GM03348 (cell line): ENCODE measurements at places on chromosomes 11 and 22.
A peak's percentile ranks its signal among the peaks of the same experiment; 100 is the strongest.

- no peak for DNase-seq
Observed at GRCh38 chr11:71962428-71963038, 33.7 kb downstream of the RNF121 start.

GRCh38 chr22:28488825-28489224 is 190.8 kb downstream of the TTC28 start:
- no peak for DNase-seq

DNA sequence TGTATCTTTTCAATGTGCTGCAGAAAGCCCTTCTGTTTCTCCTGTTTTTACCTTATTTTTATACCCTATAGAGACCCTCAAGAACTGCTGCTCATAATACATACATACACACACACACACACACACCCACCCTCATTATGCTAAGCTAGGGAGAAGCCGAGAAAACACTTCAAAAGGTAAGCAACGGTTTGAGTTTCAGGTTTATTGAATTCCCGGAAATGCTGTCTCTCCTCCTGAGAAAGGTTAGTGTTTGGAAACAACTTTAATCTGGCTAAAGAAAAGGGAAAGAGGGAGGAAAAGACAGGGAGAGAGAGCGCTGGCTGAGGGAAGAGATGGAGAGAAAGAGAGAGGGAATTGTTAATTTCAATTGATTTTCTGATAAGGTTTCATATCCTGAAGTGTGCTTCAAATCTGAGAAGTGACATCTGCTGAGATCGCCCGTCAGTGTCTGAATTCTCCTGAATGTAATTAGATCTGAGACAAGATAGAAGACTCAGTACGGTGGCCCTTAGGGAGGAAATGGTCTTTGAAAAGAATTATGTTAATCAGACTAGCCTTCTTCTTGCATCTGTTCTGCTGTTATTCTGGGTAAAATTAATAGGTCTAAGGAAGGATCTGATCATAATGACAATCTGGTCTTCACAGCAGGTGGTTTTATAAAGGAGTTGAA is 169.1 kb downstream of the NXPE2 start:
- DNase-seq: no peak

GRCh38 chr11:65181569-65182257 is at the start of gene CAPN1:
Gene CAPN1, plus strand, starts transcription at chr11:65181928. Its CDS starts 774 bp downstream, at chr11:65182702.
- DNase-seq: peak; percentile 94

DNA sequence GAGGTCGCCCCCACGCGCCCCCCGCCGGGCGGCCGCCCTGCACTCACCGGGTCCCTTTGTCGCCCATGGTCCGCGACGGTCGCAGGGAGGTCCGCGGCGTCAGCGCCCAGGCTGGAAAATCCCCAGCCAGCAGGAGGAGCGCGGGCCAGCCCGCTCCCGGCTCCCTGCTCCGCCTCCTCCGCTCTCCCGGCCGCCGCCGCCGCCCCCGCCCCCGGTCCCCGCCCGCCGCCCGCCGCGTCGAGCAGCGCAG is at the start of gene ARRB1:
ARRB1 (minus strand) TSS at position 121 of the 250 bp plus-strand sequence; CDS start at position 67, 54 bp downstream.
- DNase-seq: peak; percentile 89

DNA sequence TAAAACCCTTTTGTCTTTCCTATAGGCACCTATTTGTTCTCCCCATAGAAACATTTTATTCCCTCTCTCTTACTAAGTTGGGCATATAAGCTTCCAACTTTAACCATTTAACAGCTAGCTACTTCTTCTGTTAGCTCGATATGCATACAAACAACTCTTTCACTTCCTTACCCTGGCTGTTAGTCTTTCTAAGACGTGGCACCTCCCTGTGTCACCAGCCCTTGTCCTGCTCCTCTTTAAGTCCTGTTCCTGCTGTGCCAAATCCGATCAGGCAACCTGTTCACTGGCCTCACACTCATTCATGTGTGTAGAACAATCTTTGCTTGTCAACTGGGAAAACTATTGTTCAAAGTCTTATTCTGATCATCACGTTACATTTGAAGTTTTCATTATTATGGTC is 1376.1 kb upstream of the TENM4 start:
- DNase-seq: no peak

- no peak for DNase-seq
Observed at GRCh38 chr22:29717789-29718188, 2.0 kb upstream of the CABP7 start.

DNA sequence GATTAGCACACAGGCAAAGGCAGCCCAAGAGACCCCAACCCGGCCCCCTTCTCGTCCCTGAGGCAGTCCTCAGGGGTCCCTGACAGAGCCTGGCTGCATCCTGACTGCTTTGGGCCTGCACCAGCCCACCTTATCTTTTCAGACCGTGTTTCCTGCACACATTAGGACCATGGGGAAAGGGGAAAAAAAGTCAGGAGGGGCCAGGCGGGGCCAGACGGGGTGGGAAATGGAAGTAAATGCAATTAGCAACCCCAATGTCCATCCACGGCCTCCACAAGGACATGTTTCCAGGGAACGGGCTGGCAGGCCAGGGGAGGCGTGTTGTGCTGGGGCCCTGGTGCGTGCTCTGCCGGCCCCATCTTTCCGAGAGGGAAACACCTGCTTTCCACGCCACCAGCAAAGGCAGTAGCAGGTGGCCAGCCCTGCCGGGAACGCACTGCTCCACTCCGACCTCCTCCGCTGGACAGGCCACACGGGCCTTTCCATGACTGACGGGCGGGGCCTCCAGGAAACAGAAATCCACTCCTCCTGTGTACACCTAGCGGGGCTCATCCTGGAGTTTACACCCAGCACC is 7.4 kb downstream of the EHD1 start:
- no peak for DNase-seq
